Hematopoietic multipotent progenitor cell treated with erythropoietin and hydrocortisone succinate and interleukin-3 and kit ligand, for 8 days (in vitro differentiated cells): ENCODE measurements at places on chromosomes 12 and 14.

DNA sequence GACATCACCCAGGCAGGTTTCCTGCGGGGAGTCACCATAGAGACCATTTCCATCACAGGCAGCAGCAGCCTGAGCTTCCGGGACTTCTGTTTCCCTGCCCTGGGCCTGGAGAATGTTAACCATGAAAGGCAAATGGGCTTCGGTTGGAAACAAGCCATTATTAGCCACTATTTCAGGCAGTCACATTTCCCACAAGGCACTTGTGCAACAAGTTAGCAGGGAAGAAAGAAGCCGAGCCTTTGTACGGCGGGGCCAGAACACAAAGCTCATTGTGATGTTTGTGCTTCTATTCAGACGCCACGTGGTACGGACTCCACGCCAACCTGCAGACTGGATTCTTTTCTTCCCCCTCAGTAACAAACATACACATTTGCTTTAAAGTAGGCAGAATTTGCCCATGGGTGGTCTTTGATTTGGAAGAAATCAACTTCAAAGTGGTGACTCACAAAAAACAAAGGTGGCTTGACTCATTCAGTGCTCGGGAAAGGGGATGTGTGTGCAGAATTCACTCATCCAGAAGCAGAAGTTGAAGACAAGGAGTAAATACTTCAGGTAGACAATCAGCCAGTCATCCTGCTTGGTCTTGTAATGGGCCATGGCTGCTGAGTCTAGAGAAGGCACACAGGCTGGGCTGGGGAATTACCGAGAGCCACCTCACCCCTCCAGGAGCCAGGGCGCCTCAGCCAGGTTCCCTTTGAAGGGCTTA lies 154.2 kb upstream of the PRMT8 start:
- no peak for DNase-seq

- peak; percentile 23 for DNase-seq
These were observed 648 bp downstream of the CHD4 start for GRCh38 chr12:6606331-6607131.

GRCh38 chr12:97800561-97800960 lies 338.0 kb downstream of the RMST start:
- DNase-seq = no peak

DNA sequence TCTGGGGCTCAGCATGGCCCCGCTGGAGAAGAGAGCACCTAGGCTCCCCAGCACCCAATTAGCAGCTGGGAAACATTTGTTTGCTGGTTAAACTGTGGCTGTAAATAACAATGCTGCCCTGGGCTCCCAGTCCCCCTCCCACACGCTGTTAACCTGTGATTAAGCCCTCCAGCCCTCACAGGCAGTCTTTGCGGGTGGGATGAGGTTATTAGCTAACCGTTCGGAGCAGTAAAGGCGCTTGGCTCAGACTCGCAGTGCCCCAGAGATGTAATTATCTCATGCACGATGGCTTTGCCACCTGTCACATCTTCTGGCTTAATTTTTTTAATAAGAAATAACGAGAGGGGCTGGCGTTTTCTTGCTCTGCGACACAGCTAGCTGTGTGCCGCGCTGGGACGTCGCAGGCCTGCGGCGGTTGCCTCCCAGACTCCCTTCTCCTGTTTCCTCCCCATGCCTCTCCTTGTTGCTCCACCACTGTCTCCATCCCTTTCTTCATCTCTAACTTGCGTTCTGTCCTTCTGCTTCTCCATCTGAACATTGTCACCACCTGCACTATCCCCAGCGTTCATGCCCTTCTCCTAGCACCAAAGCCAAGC lies 239.2 kb upstream of the FKBP4 start:
- DNase-seq = no peak

DNA sequence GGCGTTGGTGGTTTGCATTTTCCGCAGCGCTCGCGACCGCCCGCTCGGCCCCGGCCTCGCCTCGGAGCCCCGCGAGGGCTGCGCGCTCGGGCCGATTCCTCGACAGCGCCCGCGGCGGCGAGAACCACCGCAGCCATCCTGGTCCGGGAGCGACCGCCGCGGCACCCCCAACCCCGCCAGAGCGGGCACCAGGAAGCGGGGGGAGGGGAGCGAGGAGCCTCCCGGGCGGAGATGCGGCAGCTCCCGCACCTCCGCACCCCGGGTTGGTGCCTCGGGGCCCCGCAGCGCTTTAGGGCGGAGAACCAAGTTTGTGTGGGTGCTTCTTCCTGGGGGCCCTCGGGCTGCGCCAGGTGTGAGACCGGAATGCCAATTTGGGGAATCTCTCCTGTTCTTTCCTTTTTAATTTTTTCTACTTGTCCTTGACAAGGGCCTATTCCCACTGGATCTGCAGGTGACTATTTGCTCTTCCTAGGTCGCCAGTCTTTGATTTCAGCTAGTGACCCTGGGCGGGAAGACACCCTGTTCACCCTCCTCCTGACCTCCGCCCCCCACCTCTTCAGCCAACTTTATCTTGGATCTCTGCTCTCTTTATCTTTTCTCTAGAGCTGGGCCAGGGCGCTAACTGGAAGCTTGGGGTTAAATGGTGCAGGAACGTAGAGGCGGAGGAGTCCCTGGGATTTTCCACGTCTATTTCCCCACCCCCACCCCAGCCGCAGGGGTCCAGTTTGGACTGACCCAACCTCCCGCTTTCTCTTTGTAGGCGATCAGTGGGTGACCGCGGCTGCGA lies at the start of gene SOCS2:
Gene SOCS2, plus strand, starts transcription at position 751 of the 787 bp plus-strand sequence. CDS start 223 bp downstream, outside the sequence.
- DNase-seq = peak; percentile 56

DNA sequence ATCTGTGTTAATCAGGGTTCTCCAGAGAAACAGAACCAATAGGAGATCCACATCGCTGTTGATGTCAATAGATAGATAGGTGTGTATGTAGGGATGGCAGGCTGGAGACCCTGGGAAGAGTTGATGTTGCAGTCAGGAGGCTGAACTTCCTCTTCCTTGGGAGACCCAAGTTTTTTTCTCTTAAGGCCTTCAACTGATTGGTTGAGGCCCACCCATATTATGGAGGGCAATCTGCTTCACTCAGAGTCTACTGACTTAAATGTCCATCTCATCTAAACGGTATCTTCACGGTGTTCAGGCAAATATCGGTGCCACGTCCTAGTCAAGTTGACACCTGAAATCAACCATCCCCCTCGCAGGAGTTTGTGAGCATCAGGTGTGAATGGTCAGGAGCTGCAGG lies 63.0 kb downstream of the ETV6 start:
- DNase-seq = no peak

- no peak for DNase-seq
These were observed 201.7 kb upstream of the DCN start for GRCh38 chr12:91384366-91384765.

GRCh38 chr12:52231305-52232202 lies 1.5 kb upstream of the KRT7 start:
- DNase-seq = no peak

DNA sequence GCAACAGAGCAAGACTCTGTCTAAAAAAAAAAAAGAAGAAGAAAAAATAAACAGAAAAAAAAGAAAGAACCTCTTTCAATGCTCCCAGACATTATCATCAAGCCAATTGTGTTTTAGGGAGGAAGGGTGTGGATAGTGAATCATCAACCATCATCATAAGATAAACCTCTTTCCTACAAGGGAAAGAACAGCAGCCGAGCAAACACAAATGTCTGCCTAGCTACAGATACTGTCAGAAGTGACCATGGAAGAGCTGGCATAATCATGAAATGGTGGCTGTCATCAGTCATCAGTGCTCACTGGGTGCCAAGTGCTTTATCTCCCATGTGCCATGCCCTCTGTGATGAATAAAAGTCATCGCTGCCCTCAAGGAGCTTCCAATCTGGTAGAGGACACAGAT lies 46.6 kb downstream of the SLC17A8 start:
- DNase-seq = peak; percentile 52

DNA sequence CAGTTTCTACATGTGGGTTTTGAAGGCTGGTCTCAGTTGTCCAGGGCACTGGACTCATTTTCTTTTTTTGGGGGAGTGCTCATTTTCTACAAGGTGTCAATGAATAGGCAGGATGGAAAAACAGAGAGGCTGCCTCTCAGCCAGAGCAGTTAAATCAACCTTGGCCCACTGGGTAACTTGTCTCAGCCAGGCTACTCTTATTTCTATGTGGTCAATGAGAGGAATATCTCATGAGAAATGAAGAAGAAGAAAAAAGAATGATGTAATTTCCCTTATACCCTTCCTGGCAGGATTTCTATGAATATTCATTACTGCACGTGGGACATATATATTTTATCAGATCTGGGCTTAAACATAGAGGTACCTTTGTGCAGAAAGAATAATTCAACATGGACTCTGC lies 155.2 kb upstream of the E2F7 start:
- no peak for DNase-seq

- no peak for DNase-seq
These were observed 35.4 kb downstream of the SGPP1 start for GRCh38 chr14:63692310-63693020.

GRCh38 chr12:40015345-40015744 lies 90.5 kb downstream of the SLC2A13 start:
- DNase-seq = no peak

- no peak for DNase-seq
These were observed 70.9 kb downstream of the LLPH start for GRCh38 chr12:66059666-66060065.

- DNase-seq = no peak
These were observed 13.0 kb downstream of the KLRD1 start for GRCh38 chr12:10320643-10321042.

DNA sequence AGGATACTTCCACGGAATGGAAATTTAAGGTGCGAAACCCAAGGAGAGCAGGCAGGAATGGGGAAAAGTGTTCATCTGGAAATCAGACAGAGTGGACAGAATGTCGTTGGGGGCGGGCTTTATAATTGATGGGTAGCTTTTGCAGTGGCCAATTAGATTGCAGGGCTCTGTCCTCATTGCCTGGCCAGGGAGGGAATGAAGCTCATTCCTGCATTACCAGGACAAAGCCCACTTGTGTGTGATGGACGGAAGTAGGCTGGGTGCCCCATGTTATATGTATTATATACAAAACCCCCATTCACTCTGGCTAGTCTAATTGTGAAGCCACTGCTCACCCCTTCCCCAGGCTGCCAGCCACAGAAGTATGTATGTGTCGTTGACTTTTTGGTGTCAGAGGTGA lies 23.6 kb downstream of the ZNF664 start:
- DNase-seq = no peak

DNA sequence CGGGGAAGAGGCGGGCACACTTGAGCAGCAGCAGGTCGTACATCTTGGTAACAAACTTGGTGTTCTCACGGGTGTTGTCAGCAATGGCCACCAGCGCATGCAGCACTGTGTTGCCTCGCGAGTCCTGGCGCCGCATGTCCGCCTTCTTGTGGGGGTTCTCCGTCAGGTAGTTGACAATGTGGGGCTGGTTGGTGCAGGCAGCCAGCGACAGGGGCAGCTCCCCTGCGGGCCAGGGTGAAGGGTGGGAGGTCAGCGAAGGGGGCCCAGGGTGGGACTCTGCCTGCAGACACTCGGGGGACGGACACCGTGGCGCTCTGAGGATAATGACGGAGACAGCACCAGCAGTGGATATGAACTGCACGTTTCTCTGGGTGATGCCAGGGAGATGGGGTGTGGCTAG lies 34.5 kb downstream of the TRPV4 start:
- DNase-seq = no peak

DNA sequence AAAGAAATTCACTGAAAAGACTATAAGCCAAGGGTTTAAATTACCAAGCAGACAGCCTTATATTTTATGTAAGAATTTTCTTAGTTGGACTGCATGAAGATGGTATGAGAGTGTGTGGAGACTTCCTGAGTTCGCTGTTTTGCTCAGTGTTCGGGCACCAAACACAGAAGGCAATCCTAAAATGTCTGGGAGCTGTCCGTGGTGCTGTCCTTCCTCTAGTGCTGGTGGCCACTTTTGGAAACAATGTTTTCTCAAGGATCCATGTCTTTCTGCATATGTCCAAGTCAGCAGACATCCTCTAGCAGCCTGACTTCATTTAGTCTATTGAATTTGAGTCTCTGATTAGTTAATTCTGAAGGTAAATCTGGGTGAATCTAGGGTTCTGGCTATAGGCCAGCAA lies 135.8 kb downstream of the SLC8A3 start:
- DNase-seq = peak; percentile 36

- no peak for DNase-seq
These were observed 216.9 kb upstream of the PELI2 start for GRCh38 chr14:55901291-55901690.

DNA sequence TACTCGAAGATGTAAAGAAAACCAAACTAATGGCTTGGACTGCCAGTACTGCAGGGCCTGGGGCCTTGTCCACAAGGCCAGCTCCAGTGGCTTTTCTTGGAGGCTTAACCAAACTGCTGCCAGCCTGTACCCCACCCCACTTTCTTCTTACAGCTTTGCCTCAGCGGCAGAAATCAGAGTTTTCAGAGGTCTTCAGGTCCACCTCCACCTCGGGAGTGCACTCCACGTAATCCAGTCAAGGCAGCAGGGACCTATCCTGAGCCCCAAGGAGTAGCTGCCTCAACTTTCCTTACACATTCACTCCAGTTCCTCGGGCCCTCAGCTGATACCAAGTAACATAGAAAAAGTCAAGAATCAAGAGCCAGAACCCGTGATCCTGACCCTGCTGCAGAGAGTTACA lies 19.6 kb downstream of the PRMT8 start:
- DNase-seq = no peak

- DNase-seq = no peak
These were observed 1095.2 kb downstream of the FSCB start for GRCh38 chr14:43411841-43412240.

DNA sequence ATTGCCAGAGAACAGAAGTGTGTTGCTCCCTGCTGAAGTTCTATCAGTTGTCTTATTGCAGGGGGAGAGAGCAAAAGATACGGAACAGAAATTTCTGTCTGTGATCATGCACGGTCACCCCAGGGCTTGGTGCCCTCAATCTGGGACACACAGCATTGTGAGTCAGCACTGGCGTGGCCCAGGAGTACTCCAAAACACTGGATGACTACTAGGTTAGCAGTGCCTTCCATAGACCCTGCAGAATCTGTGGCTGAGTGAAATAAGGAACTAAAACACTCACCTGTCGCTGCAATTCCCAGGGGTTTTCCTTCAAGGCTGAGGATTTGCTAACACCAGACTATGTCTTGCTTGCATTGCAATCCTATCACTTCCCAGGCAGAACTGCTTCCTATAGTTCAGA lies 165.5 kb downstream of the ANO6 start:
- DNase-seq = no peak
